Epithelial cell of esophagus (primary cell): ENCODE measurements at places on chromosomes 7 and 10.

GRCh38 chr10:98361131-98362025 is 53.6 kb downstream of the PYROXD2 start:
- peak; percentile 95 for DNase-seq

DNA sequence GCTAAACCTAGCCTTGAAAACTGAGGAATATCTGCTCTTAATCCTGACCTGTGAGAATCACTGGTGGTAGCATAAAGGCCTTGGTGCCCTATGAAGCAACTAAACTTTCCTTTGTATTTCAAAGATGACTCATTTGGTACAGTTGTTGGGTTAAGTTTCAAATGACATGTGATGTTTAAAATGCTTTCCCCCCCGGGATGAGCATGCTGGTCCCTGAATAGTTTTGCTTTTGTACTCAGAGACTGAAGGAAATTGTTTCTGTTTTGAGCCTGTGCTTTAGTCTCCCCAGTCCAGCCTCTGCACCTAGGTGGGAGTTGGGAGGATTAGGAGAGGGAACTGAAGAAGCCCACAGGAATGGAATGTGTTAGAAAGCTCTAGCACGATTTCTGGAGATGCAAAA is 258.9 kb upstream of the NPY start:
- DNase-seq = peak; percentile 2

DNA sequence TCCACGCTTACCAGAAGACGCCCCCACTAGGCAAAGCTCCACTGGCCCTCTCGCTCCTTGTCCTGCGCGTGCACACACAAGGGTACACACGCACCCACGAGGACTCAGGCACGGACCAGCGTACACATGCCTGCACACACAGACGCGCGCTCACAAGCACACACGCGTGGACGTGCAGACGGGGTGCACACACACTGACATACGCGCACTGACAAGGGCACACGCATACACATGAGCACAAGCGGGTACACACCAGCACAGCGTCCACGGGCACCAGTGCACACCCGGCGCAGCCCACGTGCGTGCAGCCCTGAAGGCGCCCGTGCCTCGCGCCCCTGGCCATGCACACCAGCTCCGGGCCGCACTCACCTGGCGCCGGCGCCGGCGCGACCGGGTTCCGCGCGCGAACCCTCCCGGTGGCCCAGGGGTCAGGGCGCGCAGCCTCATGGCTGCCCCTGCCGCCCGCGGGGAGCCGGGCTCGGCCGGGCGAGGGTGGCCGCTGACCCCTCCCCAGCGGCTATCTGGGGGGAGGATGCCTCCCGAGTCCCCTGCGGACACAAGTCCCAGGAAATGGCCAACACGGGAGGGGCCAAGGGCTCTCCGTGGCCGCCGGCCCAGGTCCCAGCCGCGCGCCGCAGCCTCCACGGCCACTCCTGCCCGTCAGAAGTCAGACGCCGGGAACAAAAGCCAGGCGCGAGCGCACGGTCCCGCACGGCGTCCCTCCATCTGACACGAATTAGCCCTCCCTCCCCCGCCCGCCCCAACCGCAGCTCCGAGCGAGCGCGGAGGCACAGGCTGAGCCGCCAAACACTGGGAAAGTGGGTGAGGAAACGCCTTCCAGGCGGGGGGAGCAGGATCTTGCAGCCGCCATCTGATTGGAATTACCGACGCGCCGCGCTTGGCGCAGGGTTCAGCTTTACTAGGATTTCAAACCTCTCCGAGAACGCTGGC is 45.0 kb downstream of the TNS3 start:
- peak; percentile 45 for DNase-seq

DNA sequence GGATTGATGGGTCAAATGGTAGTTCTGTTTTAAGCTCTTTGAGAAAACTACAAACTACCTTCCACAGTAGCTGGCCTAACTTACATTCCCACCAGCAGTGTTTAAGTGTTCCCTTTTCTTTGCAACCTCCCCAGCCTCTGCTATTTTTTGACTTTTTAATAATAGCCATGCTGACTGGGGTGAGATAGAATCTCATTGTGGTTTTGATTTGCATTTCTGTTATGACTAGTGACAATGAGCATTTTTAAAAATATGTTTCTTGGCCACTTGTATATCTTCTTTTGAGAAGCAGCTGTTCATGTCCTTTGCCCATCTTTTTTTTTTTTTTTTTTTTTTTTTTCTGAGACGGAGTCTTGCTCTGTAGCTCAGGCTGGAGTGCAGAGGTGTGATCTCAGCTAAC is 155.2 kb upstream of the BMPER start:
- no peak for DNase-seq

GRCh38 chr7:151804756-151805155 is 72.2 kb downstream of the PRKAG2 start:
- DNase-seq = no peak

DNA sequence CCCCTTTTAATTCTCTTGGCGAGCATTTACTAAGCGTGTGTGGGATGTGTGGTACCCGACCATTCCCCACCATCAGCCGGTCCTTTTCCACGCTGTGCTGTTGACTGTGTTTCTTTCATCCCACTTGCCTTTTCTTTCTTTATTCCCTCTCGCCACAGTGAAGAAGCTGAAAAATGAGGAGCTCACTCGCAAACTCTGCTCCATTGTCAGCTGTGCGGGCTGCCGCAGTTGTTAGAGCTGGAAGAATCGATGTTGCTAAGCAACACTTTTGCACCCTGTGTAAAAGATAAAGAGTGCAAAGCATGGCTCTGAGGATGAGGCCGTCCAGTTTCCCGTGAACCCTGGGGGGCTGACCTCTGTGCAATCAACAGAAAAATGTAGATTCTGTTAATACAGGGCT is 203.1 kb upstream of the NEBL start:
- no peak for DNase-seq

DNA sequence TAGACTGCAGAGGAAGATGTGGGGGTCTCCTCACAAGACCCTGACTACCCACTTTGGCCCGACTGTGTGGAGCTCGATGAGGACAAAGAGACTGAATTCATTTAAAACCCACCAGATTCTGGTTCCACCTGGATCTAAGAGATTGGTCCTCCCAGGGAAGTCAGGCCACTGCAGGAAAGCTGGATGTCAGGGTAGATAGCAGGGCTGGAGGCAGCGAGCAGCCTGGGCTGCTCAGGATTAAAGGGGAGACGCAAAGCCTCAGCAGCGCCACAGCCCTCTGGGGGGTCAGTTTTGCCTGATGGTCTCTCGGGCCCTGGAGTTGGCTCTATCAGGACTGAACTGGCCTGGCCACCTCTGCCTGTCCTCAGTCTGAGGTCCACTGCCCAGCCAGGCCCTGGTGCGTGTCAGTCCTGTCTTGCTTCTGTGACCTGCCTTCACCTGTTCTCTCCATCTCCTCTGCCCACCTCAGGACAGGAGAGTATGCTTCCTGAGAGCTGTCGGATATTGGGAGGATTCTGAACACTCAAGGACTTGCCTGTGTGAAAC is 12.2 kb upstream of the KLRG2 start:
- DNase-seq = no peak

DNA sequence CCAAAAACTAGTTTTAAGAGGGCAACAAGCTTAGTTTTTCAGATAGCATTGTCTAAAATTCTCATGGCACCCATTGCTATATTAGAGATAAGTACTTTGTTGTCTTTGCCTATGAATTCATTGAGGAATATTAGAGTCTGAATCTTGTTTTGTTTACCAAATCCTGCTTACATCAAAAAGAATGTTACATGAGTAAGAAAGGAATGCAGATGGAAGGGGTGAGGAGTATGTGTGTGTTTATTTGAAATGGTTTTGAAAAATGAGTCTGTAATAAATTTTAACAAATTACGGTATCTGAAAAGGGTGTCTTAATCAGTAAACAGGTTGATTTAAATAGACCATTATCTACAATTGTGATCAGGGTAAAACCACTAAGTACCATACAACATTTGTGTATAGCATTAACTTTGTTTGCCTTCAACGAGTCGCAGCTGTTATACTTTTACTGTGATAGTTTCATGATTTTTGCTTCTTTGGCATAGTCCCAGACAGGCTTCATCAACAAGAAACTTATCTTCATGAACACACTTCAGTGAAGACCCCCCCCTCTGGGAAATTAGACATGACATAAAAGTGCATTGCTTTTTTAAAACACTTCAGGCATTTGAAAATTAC is 1183.9 kb upstream of the C7orf33 start:
- no peak for DNase-seq

DNA sequence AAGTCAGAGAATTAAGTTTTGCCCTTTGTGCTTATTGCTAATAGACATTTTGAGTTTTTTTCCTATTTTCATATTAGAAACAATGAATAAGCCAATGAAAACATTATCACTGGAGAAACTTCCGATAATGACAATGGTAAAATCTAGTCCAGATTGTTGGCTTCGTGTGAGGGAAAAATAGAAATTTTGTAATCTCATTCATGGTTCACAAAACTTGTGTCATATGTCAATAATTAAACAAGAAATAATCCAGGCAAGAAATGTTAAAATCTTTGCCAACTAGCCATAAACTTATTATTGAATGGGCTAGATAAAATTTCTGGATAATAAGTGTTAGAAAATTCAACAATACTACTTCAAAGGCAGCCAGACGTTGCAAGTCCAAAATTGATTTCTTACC is 36.6 kb downstream of the RNLS start:
- DNase-seq = no peak

- DNase-seq = no peak
These were observed 15.0 kb upstream of the STN1 start for GRCh38 chr10:103932971-103933370.

- no peak for DNase-seq
These were observed 196.7 kb downstream of the IPMK start for GRCh38 chr10:58070956-58071355.

- peak; percentile 83 for DNase-seq
These were observed 100.6 kb downstream of the FAM204A start for GRCh38 chr10:118241229-118242137.

- DNase-seq = no peak
These were observed 818 bp upstream of the SUPV3L1 start for GRCh38 chr10:69179089-69179742.
